ENCODE measurements at places on chromosomes 11 and 22. TPM values are rescaled to one million over a fixed set of nuclear protein-coding genes. Genes with fewer than 3 reads are reported as not detected.

Gene FGF4
- total RNA-seq, result not detected

Gene GRK2
- total RNA-seq, result 289 TPM

Gene LRRC55
- total RNA-seq, result not detected

GRCh38 chr11:26227301-26227746 lies 104.6 kb upstream of the ANO3 start:
- no peak for DNase-seq

DNA sequence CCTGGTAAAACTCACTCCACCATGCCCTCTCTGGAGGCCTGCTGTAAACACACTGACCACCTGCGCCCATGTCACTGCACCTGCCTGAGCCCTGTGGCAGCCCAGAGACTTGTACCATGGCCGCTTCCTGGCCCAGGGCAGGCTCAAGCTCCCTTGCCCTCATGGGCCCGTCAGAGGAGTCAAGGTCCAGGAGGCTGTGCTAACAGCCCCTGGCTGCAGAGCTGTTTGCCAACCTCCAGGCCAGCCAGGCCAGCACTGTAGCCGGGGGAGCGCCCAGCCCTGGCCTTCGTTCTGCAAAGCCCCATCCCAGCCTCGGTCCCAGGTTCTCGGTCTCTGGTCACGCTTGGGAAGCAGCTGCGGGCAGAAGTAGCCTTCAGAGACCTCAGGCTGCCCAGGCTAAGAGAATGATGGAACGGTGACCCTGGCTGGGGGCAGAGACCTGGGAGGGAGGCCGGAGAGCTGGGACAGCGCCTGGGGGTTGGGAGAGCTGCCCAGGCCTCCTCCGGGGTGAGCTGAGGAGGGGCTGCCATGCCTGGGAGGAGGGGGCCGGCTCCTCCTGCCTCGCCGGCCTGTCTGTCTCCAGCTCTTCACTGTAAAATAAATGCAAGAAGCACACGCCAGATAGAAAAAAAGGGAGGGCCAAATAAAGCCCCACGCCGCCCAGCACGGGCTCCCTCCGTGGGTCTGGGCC lies 11.9 kb upstream of the TCF20 start:
- DNase-seq, result no peak

- DNase-seq, result no peak
Measured at GRCh38 chr11:44601471-44602370, 36.3 kb downstream of the CD82 start.

- no peak for DNase-seq
Measured at GRCh38 chr11:70073871-70074371, 4.2 kb upstream of the ANO1 start.

- no peak for DNase-seq
Measured at GRCh38 chr11:129346916-129347315, 28.7 kb upstream of the BARX2 start.

- no peak for DNase-seq
Measured at GRCh38 chr11:765025-765801, 12.1 kb downstream of the GATD1 start.

- DNase-seq, result no peak
Measured at GRCh38 chr11:69670158-69670845, 4.9 kb downstream of the LTO1 start.

DNA sequence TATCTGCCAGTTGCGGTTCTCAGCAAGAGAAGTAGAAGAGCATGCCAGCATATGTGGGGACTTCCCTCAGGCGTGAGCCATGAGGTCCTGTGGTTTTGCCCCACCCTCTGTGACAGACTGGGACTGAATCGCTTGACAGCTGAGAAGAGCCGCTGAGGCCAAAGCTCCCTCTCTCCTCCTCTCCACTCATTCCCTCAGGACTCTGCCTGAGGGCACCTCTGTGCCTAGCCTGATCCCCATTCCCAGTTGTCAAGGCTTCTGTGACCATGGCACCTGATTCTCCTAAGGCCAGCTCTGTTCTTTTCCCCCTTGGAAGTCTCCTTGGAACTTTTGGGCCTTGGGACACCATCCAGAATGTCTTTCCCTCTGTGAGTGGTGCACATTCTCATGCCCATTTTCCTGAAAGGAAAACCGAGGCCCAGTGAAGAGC lies 27.0 kb downstream of the ART5 start:
- peak; percentile 61 for DNase-seq

DNA sequence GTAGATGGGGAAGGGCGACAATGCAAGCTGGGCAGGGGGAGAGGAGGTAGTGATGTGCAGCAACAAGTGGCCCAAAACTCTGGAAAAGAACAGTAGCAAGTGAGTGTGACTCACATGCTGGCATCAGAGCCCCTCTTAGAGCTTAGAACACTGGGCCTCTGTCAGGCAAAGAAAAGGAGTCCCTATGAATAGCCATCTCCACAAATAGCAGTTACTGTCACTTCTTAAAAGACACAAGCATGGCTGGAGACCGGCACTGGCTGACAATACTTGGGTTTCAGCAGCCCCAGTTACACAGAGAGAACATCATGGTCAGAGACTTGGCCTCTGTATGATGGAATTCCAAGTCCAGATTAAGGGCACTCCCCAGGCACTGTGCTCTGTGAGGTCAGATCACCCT lies 58.2 kb downstream of the PRCP start:
- no peak for DNase-seq

DNA sequence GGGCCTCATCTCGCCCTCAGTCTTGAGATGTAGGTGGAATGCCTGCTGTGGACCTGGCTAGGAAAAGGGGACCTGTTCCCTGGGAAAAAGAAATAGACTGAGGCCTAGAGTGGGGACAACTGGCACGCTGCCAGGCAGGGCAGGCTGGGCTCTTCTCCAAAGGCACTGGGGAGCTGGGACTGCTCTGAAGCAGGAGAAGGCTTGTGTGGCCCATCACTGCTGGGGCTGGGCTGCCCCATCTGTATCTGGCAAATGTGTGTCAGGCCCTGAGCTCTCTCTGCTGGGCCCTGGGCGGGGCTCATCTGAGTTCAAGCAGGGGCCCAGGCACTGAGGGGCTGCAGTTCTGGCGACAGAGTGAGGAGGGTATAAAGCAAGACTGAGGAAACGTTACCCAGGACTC lies 32.9 kb downstream of the ARVCF start:
- DNase-seq, result no peak

DNA sequence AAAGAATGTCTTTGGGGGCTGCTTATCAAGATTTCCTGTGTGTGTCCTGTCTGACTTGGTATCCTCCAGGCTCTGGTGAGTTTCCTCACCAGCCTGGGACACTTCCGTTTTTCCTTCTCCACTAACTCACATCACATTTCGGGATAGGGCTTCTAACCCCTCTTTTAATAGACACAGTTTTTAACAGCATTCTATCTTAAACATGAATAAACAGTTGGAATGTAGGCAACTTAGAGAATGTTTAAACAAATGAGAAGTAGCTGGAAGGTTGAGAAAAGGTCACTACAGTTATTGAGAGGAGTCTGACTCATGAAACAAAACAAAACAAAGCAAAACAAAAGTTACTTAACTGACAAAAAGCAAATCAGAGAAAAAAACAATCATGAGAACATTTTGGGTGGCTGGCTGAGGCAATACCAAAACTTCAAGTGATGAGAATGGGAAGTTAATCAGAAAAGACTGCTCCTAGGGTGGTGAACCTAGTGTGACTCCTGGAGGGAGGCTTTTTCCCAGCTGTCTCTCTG lies 64.7 kb upstream of the CTSC start:
- no peak for DNase-seq

DNA sequence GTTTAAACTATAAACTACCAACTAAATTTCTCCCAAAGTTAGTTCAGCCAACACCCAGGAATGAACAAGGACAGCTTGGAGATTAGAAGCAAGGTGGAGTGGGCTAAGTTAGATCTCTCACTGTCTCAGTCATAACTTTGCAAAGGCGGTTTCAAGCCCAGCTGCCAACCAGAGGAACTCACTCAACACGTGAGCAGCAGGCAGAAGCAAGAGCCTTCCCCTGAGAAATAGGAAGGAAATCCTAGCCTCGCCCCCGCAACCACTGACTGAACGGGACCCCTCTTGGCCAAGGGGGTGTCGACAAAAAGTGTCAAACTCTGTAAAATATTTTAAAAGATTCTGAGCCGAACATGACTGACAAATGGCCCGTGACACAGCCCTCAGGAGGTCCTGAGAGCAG lies 4.4 kb upstream of the KRTAP5-9 start:
- no peak for DNase-seq

- DNase-seq, result no peak
Measured at GRCh38 chr22:19757140-19757984, 3.2 kb upstream of the TBX1 start.

Data from activated naive CD4-positive, alpha-beta T cell treated with anti-CD3 and anti-CD28 coated beads, Interleukin-2, amount 50 U/mL, for 72 hours (primary cell).